ENCODE measurements at places on chromosomes 11 and 22. TPM values are rescaled to one million over a fixed set of nuclear protein-coding genes. Genes with fewer than 3 reads are reported as not detected.

HTR3B gene
- not detected for total RNA-seq

DNA sequence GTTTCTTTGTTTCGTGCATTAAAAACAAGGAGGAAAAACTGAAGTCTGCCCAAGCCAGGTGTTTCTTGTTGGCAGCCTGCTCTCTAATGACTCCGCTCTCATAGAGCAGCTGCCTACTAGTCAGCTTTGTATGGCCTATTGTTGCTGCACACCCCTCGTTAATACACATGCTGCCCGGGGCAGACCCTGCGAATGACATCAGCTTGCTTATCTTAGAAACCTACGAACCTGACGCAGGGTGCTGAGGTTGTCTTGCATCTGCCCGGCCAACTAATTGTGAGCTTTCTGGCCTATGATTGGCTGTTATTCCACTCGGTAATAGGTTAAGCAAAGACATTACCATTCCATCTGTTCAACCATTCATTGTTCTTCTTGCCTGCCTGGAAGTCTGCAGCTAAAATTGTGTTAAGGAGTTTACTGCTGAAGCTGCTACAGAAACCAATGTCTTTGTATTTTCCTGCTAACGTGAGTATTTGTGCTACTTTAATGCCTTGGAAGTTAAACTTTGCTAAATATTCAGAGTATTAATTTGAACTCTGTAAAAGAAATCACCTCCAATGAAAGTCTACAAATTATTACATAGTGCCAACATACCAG is 37.5 kb downstream of the ZC3H12C start:
- no peak for DNase-seq

KRTAP5-2 gene
- not detected for total RNA-seq

OR8G5 gene
- total RNA-seq, result not detected

DNA sequence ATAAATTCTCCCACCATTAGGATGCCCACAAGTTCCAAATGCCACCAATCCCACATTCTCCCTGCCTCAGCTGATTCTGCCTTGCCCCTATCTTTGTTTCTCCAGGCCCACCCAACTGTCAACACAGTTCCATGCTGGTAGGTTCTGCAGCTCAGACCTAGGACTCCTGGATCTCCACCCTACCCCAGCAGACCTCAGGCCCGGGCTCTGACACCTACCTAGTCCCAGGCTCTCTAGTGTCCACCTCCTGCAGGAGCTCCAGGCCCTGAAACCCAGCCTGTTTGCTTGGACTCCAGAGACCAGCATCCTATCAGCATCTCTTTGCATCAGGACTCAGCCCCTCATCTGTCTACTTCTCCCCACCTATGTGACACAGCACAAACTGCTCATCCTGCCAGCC is 86.5 kb downstream of the PDE2A start:
- DNase-seq, result no peak

LRRN4CL gene
- 0.25 TPM for total RNA-seq

B4GAT1 gene
- total RNA-seq, result 5.2 TPM

ABCG4 gene
- not detected for total RNA-seq

DNA sequence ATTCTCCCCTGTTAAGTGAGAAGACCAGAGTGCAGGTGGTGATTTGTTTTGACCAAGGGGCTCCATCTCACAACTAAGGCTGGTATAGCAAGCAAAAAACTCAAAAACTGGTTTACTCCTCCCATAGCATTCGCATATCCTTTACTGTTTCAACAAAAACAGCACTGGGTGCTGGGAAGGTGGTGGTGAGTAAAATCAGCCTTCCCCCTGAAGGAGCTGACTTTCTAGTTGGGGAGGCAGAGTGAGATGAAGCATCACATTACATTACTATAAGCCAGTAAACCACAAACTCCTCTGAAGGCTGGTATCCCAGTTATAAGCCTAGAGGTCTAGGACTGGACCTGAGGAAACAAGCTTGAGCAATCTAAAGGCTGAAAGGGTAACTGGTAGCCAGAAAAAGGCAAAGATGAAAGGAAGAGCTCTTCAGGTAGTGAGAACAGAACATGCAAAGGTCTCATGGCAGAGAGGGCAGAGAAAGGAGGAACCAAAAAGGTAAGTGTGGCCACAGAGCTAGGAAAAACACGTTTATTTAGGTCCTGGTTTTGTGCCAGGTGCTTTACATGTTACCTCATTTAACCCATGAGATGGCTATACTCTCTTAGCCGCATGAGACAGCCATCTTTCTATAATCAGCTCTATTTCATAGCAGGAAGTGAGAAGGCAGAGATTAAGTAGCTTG is 22.3 kb downstream of the TMEM123 start:
- DNase-seq, result peak; percentile 67

- no peak for DNase-seq
These were observed 21.9 kb upstream of the CDON start for GRCh38 chr11:126084608-126084912.

TMPRSS4 gene
- total RNA-seq, result not detected

GRCh38 chr11:76190376-76190775 is 15.9 kb downstream of the WNT11 start:
- DNase-seq, result no peak

DNA sequence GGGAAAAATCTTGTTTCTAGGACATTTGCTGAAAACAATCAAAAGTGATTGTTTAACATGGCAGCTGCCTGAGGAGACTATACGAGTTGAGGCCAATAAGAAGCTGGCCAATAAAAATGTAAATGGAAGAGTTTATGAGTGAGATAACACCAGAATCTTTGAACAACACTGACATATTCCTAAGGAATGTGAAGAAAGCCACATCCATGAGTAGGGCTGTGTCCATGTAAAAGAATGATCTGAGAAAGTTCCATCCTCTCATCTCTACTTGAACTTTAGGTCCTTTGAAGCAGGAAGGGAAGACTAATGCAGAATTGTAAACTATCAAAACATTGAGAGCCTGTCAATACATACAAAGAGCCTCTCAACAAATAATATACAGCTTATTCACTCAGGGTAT is 6.9 kb upstream of the CHORDC1 start:
- DNase-seq, result no peak

GRCh38 chr11:133403900-133404299 is 128.4 kb downstream of the OPCML start:
- no peak for DNase-seq

PPP1CA gene
- total RNA-seq, result 248 TPM

NADSYN1 gene
- total RNA-seq, result 222 TPM

- DNase-seq, result peak; percentile 50
These were observed 1.7 kb downstream of the SHISA8 start for GRCh38 chr22:41913040-41913719.

DNA sequence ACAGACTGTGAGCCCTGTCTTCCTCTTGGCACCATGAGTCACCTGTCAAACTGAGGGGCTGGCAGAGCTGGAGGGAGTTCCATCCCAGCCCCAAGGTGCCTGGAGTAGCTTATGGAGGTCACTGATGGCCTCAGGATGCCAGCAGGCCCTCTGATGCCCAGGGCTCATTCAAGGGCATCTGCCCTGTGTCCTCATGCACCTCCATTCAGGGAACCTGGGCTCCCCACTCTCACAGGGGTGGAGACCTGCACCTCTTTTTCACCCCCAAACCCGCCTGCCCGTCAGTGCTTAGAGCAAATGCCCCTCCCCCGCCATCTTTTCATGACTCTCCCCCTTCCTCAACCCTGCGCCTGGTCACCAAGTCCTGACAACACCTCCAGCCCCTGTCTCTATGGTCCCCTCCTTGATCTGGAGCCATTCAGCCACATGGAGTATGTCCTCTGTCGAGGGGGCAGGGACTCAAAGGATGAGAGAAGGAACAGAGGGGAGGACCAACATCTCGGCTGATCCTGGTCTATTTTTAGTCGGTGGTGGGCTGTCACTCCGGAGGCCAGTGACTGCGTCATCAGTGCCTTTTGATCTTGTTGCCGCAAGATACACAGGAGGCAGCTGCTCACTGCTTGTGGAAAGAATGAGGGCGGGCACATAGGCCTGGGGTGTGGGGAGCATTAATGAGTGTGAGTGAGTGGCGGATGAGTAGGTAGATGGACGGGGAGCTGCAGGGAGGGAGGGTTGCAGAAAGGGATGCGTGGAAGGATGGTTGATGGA is 72.2 kb downstream of the CDKN1C start:
- no peak for DNase-seq

KDELR3 gene
- not detected for total RNA-seq

KCNK4 gene
- 0.39 TPM for total RNA-seq

DNA sequence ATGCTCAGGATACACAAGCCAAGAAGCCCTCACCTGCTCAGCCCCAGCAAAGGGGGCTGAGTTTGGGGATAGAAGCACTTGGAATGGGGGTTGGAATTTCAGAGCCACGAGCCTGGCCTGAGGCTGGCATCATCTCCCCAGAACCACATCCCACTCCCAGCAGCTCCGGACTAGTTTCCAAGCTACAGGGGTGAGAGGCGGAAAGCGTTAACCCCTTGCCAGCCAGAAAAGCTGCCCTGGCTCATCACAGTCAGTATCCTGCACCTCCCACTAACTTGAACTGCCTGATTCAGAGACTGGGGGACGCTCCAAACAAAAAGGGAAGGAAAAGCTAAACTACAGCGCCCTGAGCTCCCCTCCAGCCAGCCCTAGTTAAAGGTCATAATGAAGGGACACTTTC is 19.0 kb upstream of the CHST1 start:
- no peak for DNase-seq

DNA sequence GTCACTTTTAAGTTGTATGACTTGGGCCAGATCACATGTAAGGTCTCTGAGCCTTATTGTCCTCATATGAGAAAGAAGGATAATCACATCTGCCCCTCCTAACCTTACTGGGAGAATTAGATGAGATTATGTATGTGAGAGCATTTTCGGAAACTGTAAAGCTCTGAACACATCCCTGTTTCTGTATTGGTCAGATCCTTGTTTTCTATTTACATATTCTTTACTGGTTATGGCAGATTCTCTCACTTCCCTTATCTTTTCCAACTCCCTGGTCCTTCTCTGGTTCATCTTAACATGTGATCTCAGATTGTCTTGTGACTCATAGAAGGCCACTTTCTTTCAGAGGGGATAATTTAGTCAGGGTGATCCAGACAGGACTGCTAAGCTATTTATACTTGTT is 41.8 kb downstream of the CCDC81 start:
- no peak for DNase-seq

NCAM1 gene
- total RNA-seq, result 0.37 TPM

DNA sequence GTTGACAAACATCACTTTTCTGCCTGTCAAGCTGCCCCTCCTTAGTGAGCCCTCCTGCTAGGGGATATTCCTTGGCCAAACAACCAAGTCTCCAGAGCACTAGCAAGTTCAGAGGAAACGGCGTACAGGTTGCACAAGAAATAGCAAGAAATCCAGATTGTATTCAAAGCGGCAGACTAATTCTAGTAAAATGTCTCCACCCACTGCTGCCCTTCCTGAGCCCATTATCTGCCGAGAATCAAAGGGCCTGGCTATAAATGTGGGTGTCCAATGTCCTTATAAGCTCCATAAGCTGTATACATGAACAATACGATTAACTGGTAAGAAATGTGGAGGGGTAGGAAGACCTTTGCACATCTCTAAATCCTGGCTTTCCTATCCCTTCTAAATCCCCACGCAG is 44.0 kb upstream of the AKIP1 start:
- no peak for DNase-seq

DNA sequence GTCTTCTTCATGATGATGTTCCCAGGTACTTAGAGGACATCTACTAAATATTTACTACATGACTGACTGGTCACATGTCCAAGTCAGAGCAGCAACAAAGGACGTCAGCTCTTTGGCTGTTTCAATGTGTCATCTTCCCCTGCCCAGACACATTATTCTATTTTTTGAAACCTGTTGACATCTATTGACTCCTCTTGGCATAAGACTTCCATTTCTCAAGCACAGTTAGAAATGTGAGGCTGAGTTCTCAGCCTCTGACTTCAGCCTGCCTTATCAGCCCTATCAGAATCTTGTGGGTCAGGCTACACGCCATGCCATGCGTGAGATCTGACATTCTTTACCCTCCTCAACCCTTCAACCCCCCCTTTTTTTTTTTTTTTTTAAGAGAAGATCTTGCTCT is 63.8 kb downstream of the SC5D start:
- DNase-seq, result no peak

Measured in B cell (primary cell).